Activated CD4-positive, alpha-beta T cell treated with anti-CD3 and anti-CD28 coated beads for 24 hours (primary cell): ENCODE measurements at places on chromosomes 11 and 22.

DNA sequence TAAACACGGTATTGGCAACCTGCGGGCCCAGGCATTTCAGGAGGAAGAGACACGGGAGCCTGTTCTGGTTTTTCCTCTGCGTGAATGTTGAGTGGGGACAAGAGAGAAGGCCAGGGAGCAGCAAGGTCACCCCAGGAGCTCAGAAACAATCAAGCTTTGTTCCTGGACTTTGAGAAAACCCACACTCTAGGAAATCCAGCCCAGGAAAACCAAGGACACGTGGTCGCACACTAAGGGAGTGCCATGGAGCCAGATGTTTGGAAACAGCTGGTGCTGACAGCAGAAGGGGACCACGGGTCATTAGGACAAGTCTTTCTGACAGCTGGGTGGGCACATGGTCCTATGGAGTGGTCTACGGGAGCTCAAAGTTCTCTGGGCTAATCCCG lies 44.1 kb downstream of the MYH9 start:
- no peak for DNase-seq

DNA sequence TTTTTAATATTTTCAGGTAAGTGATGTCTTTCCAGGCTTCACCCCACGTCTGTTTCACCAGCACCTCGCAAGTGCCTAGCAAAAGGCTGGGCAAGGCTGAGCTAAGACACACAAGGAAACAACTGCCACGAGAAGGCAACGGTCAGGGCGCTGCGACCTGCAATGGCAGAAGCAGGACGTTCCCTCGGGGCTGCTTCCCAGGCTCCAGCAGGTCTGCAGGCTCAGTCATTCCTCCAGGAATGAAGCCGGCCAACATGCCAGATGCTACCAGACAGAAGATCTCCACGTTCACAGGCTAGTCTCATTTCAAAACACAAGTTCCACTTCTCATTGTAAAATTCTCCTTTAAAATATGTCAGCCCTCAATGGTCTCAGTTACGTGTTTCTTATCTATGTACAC lies 45.5 kb downstream of the CELSR1 start:
- no peak for DNase-seq

GRCh38 chr22:46796566-46797195 lies 34.2 kb downstream of the TBC1D22A start:
- no peak for DNase-seq

- no peak for DNase-seq
These were observed 110.8 kb downstream of the UVRAG start for GRCh38 chr11:75925785-75926164.

GRCh38 chr22:37439347-37439746 lies 12.1 kb upstream of the ELFN2 start:
- no peak for DNase-seq

DNA sequence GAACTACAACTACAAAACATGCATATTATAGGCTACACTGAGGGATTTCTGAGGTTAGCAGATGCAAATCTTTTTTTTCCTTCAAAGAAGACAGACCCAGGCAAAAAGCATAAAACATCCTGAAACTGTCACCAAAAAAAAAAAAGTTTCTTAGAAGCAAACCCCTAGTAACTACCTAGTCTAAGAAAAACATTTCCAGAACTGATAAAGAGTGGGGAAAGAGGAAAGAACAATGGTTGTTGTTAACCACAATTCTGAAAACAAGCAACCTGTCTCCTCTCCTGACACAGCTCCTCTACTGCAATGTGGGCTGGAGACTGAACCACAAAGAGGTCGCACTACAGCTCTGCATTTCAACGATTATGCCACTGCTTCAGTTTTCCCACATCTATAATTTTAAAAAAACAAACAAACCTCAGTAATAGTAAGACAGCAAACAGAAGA lies 15.0 kb downstream of the DENND5A start:
- no peak for DNase-seq

GRCh38 chr22:45670981-45671782 lies 452 bp upstream of the ATXN10 start:
- DNase-seq = no peak

DNA sequence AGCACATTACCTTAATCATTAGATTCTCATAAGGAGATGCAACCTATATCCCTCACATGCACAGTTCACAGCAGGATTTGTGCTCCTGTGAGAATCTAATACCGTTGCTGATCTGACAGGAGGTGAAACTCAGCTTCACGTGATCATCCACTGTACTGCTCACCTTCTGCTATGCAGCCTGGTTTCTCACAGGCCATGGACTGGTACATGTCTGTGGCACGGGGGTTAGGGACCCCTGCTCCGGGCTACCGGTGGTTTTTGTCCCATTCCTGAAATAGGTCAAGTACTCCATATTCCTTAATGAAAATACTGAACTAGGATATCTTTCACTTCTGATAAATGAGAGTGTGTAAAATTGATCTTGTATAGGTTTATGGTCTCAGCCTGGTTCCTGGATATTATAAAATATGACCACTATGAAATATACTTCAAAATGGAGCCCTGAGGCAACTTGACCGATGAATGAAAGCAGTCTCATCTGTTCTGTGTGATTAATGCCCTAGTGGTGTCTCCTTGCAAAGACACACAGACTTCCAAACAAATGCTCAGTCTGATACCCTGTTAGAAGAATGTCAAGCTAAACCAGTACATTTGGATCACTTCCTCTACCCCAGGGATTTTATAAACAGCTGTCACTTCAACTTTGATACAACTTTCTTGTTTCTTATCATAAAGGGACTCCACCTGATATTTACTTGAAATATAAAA lies 492.9 kb upstream of the ANO3 start:
- no peak for DNase-seq

DNA sequence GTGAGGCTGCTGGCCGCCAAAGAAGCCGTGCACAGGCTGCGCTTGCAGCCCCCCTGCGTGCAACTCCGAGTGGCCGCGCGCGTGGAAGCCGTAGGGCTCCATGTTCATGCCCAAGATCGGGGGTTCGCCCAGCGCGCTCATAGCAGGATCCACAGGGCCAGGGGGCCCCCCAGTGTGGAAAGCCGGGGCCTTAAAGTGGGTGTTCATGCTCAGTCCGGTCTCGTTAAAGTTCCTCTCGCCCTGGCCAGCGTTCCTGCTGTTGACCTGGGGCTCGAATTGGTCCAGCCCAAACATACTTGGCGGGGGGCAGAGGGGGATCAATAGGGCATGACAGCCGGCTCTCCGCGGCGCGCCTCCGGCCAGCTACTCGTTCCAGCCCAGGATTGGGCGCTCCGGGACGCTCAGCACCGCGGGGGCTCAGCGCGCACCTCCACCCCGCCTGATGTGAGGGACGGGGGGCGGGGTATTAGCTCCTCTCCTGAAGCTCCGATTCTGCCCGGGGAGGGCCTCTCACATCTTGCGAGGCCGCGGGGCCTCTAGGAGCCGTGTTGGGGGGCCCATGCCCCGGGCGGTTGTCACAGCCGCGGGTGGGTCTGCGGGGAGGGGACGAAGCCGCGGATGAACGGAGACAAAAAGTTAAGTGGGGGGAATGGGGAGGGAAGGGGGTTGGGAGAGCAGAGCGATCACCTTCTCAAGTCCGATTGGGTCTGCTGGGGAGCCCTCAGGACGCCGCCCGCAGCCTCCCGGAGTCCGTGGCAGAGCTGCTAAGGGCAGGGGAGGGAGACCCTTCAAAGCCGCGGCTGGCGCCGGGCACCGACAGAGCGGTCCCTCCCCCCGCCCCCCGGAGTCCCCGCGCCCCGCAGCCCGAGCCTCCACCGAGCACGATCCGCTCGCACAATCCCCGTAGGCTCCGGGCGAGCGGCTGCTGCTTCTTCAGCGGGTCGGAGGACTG lies 1.0 kb downstream of the MN1 start:
- DNase-seq = no peak

GRCh38 chr22:24601217-24602104 lies 1.5 kb upstream of the GGT1 start:
- no peak for DNase-seq

DNA sequence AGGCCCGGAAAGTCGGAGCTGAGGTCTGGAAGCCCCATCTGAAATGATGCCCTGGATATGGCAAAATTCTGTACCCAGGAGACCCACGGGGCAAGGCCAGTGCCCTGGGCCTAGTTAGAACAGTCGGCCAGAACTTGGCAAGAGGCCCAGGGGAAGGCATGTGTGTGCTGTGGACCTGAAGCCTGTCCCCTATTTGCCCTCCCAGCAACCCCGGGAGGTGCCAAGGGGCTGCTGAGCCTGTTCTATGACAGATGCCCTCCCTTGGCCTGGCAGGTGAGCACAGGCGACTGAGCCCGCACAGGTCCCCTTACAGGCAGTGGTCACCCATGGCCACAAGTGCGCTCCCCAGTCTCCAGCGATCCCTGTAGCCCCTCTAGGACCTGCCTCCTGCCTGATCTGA lies 51.7 kb downstream of the NAT10 start:
- DNase-seq = no peak

- no peak for DNase-seq
These were observed 121.1 kb downstream of the PAX6 start for GRCh38 chr11:31690041-31690440.
